NCI-H1417 (cell line): ENCODE measurements at places on chromosomes 11 and 22.

- no peak for DNase-seq
Observed at GRCh38 chr22:19204640-19205039, 26.1 kb upstream of the SLC25A1 start.

GRCh38 chr22:19645391-19645790 is 68.9 kb upstream of the SEPTIN5 start:
- no peak for DNase-seq

DNA sequence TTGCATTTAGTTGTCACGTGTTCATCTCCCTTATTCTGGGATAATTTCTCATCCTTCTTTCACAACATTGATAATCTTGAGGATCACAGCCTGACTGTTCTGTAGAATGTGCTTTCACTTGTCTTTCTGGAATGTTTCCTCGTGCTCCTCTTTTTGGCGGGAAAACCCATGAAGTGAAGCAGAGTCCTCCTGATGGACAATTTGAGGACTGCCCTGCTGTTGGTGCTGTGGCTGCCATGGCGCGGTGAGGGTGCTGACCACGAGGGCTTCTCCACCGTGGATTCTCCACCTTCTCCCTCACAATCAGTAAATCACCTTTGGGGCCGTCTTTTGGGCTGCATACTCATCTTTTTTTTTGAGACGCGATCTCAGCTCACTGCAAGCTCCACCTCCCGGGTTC is 946.9 kb downstream of the BRD1 start:
- DNase-seq, result no peak

- DNase-seq, result no peak
Observed at GRCh38 chr11:71065841-71066240, 186.5 kb downstream of the SHANK2 start.

- DNase-seq, result no peak
Observed at GRCh38 chr11:128222245-128222884, 365.0 kb downstream of the ETS1 start.

- peak; percentile 66 for DNase-seq
Observed at GRCh38 chr11:119100994-119101758, 477 bp downstream of the DPAGT1 start.

DNA sequence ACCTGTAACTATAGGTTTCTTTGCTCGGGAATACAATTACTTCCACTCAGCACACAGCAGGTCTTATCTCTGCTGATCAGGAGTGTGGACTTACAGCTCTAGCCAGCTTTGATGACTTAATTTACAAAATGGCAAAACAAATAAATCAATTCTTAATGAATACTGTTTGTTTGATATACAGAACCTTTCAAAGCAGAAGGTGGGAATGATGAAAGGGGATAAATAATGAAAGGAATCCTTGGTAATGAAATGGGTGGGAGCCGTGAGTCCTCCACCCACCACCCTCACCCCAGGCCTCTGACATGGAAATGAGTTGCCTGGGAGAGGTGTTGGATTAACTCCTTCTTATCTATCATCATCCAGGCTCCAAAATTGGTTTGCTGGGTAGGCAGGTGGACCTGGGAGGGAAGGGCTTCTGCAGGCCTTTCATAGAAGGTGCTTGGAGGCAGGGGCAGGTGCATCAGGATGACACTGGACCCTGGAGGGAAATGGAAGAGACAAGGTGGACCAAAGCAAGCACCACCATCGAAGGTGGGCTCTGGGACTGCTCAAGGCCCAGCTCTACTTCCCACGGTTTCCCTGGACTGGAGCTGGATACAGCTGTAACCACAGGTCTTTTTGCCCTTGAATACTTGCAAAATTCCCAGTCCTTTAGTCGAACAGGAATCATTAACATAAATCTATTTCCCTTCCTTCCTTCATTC is 23.0 kb downstream of the POU2AF1 start:
- DNase-seq, result peak; percentile 57

- no peak for DNase-seq
Observed at GRCh38 chr22:29480512-29481264, 670 bp downstream of the NEFH start.

GRCh38 chr11:33344611-33345010 is 87.4 kb downstream of the HIPK3 start:
- DNase-seq, result peak; percentile 9

GRCh38 chr11:118438314-118438931 is 2.1 kb downstream of the KMT2A start:
- DNase-seq, result peak; percentile 69

DNA sequence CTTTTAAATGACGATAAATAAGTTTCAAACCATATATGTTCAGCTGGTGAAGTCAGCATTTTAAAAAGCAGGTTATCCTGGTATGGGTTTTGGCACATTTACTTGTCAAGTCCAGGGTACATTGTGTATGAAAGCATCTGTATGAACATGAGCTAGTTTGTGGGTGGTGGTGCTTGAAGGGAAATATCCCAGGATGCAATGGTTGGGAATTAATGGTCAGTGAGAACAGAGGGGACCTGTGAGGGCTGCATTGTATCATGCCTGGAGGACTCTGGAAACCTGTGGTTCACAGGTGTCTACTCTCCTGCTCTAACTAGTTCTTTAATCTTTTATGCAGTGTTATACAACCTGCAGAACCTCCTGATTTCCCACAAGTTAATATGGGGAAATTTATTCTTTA is 5.8 kb downstream of the DEPDC7 start:
- no peak for DNase-seq

GRCh38 chr11:78576549-78577097 is 2.0 kb upstream of the NARS2 start:
- peak; percentile 39 for DNase-seq

DNA sequence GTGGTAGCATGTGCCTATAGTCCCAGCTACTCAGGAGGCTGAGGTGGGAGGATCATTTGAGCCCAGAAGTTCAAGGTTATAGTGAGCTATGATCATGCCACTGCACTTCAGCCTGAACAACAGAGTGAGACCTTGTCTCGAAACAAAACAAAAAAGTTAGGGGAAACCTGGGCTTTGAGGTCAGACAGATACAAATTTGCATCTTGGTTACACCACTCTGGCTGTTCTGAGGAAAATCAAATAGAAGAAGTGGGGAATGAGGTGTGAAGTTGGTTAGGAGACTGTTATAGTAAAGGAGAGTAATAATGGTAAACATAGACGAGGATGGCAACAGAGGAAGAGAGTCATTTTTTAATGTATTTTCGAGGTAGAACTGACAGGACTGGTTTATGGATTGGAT is 62.6 kb downstream of the PPME1 start:
- DNase-seq, result no peak

DNA sequence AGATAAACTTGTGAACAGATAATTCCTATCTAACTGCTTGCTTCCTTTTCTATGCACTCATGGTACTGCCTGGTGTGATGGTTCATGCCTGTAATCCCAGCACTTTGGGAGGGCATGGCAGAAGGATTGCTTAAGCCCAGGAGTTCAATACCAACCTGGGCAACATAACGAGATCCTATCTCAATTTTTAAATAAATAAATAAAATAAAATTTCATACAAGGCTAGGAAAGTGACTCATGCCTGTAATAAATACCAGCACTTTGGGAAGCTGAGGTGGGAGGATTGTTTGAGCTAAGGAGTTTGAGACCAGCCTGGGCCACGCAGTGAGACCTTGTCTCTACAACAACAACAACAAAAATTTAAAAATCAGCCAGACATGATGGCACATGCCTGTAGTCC is 166.6 kb downstream of the COMMD9 start:
- DNase-seq, result no peak

DNA sequence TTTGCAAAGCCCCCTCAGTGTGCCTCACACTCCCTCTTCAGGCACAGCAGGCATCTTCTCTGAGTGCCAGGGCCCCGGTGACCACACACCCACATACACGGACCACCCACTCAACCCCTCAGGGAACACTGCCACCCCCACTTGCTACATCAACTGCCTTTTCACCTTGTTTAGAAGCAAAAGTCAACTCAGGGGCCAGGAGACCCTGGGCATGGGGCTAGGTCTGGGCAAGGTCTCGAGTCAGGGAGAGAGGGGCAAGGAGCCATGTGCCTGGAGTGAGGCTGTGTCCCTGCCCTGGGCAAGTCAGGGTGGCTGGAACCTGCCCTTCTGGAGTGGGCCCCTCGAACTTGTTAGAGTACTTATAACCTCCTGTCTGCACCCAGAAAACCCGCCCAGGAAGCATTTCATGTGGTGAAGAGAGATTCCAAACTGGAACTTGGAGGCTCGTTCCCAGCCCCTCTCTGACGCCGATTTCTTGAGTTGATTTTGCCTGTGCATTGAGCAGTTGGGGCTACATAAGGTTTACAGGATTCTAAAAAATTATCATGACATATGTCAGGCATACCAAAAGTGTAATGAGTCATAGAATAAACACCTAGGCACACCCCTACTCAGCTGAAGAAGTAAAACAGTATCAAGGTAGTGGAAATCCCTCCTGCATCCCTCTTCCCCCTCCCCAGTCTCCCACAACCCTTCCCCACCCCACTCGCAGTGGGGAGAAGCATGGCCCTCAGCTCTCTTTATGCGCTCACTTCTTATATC is 74.3 kb downstream of the MYEOV start:
- DNase-seq, result no peak
